GM12878 (cell line): ENCODE measurements at places on chromosomes 7 and 10. TPM values are rescaled to one million over a fixed set of nuclear protein-coding genes. Genes with fewer than 3 reads are reported as not detected.

GRCh38 chr10:28676326-28676967 lies 874 bp upstream of the BAMBI start:
- peaks cover 28% of the 10 kb centered on the region for H3K27me3 ChIP-seq
- no peak overlapping the region for H3K27ac ChIP-seq
- no peak overlapping the region for H3K4me3 ChIP-seq
- no peaks in the 10 kb centered on the region for H3K36me3 ChIP-seq

DNA sequence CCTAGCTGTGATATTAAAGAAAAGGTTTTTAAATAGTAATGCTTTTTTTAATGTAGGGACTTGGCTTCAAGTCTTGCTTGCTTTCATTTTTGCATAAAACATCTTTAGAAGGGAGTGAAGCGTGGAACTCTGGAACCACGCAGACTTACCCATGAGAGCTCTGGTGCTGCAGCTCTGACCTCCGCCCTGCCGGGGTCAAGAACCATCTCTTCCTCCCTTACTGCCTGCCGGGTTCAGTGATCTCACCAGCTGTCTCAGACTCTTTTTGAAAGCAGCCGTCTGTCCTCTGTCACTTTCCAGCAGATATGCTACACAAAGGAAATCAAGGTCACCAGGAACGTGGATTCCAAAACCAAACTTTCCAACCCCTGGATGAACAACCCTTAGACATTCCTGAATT lies 353.8 kb downstream of the GPR37 start:
- H3K27me3 ChIP-seq, result no peaks in the 10 kb centered on the region
- H3K4me1 ChIP-seq, result no peaks in the 10 kb centered on the region
- no peak overlapping the region for H3K4me3 ChIP-seq
- no peak for DNase-seq

- DNase-seq, result no peak
- H3K4me3 ChIP-seq, result no peak overlapping the region
- no peaks in the 10 kb centered on the region for H3K27me3 ChIP-seq
- H3K4me1 ChIP-seq, result no peaks in the 10 kb centered on the region
These were observed 472.9 kb upstream of the AKR1E2 start for GRCh38 chr10:4353059-4353655.

GRCh38 chr7:26441002-26441521 lies 149.4 kb downstream of the SNX10 start:
- no peak overlapping the region for H3K27ac ChIP-seq
- H3K36me3 ChIP-seq, result no peaks in the 10 kb centered on the region
- no peaks in the 10 kb centered on the region for H3K4me1 ChIP-seq
- no peak overlapping the region for H3K4me3 ChIP-seq
- H3K27me3 ChIP-seq, result no peaks in the 10 kb centered on the region

GRCh38 chr7:78420001-78420400 lies 621.4 kb downstream of the PHTF2 start:
- H3K4me1 ChIP-seq, result no peaks in the 10 kb centered on the region
- no peaks in the 10 kb centered on the region for H3K36me3 ChIP-seq
- H3K4me3 ChIP-seq, result no peak overlapping the region
- no peaks in the 10 kb centered on the region for H3K27me3 ChIP-seq
- no peak for DNase-seq

GRCh38 chr7:30173058-30173897 lies 38.5 kb downstream of the MTURN start:
- no peaks in the 10 kb centered on the region for H3K36me3 ChIP-seq
- no peak for DNase-seq
- no peaks in the 10 kb centered on the region for H3K27me3 ChIP-seq
- no peak overlapping the region for H3K4me3 ChIP-seq
- H3K4me1 ChIP-seq, result peaks cover 15% of the 10 kb centered on the region
- H3K27ac ChIP-seq, result no peak overlapping the region

GRCh38 chr10:93757136-93757535 lies 600 bp upstream of the LGI1 start:
- no peak for DNase-seq
- peaks cover 8% of the 10 kb centered on the region for H3K27me3 ChIP-seq
- H3K36me3 ChIP-seq, result no peaks in the 10 kb centered on the region
- H3K4me3 ChIP-seq, result no peak overlapping the region

- H3K4me1 ChIP-seq, result no peaks in the 10 kb centered on the region
- H3K27ac ChIP-seq, result no peak overlapping the region
- H3K36me3 ChIP-seq, result no peaks in the 10 kb centered on the region
- no peak for DNase-seq
- no peak overlapping the region for H3K4me3 ChIP-seq
These were observed 72.1 kb downstream of the SEM1 start for GRCh38 chr7:96637522-96637921.

- no peak overlapping the region for H3K27ac ChIP-seq
- DNase-seq, result no peak
- no peaks in the 10 kb centered on the region; the same call in 1 of the 2 replicates for H3K27me3 ChIP-seq
- no peaks in the 10 kb centered on the region for H3K4me1 ChIP-seq
- H3K4me3 ChIP-seq, result no peak overlapping the region
- H3K36me3 ChIP-seq, result no peaks in the 10 kb centered on the region
These were observed 30.9 kb downstream of the LAMB1 start for GRCh38 chr7:107972075-107972482.

GRCh38 chr7:28211006-28211405 lies 30.4 kb upstream of the JAZF1 start:
- peaks cover 3% of the 10 kb centered on the region; the same call in 1 of the 2 replicates for H3K4me1 ChIP-seq
- no peaks in the 10 kb centered on the region for H3K36me3 ChIP-seq
- H3K27ac ChIP-seq, result no peak overlapping the region
- DNase-seq, result no peak
- H3K4me3 ChIP-seq, result no peak overlapping the region

- no peak overlapping the region for H3K4me3 ChIP-seq
- H3K4me1 ChIP-seq, result no peaks in the 10 kb centered on the region
- no peaks in the 10 kb centered on the region for H3K27me3 ChIP-seq
- H3K36me3 ChIP-seq, result no peaks in the 10 kb centered on the region
These were observed 207.0 kb upstream of the PPP2R2D start for GRCh38 chr10:131693766-131694165.

DNA sequence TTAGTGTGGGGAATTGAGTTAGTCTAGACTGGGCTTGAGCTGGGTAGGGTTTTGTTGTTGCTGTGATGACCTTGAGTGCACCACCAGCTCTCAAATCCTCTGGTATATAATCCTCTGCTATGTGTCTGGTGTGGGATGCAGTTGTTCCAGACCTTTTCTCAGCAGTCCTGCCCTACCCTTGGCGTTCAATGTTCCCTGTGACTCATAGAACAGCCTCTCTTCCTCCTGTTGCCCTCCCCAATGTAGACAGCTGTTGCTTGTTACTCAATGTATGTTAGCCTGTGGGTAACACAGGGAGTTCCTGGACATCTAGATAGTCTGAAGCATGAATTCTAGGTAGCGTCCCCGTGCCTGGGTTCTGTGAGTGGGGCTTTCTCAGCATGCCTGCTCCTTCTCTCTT lies 19.8 kb downstream of the ACBD7 start:
- H3K27me3 ChIP-seq, result no peaks in the 10 kb centered on the region; the same call in 1 of the 2 replicates
- H3K27ac ChIP-seq, result no peak overlapping the region
- no peaks in the 10 kb centered on the region for H3K4me1 ChIP-seq
- no peaks in the 10 kb centered on the region for H3K36me3 ChIP-seq

GRCh38 chr7:87263537-87263936 lies 44.0 kb upstream of the TMEM243 start:
- no peak overlapping the region for H3K27ac ChIP-seq
- H3K27me3 ChIP-seq, result no peaks in the 10 kb centered on the region
- H3K4me3 ChIP-seq, result no peak overlapping the region
- H3K36me3 ChIP-seq, result no peaks in the 10 kb centered on the region

DNA sequence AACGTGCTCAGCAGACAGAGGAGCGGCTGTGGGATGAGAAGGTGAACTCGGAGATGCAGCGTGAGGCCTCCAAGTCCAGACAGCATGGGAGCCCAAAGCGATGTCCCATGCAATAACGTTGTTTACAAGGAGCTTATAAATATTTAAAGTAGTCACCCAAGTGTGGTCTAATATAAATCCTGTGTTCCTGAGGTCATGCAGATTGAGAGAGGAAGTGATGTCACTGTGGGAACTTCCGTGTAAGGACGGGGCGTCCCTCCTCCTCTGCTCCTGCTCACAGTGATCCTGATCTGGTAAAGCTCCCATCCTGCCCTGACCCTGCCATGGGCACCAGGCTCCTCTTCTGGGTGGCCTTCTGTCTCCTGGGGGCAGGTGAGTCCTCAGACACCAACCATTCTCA lies 94.7 kb upstream of the PRSS58 start:
- peaks cover 3% of the 10 kb centered on the region; the same call in 1 of the 2 replicates for H3K27me3 ChIP-seq
- H3K27ac ChIP-seq, result no peak overlapping the region
- no peak for DNase-seq

- no peak for DNase-seq
- H3K27me3 ChIP-seq, result no peaks in the 10 kb centered on the region
- no peaks in the 10 kb centered on the region for H3K36me3 ChIP-seq
- H3K27ac ChIP-seq, result no peak overlapping the region
- no peaks in the 10 kb centered on the region for H3K4me1 ChIP-seq
These were observed 134.3 kb downstream of the TAX1BP1 start for GRCh38 chr7:27873981-27874957.

GRCh38 chr10:21733710-21734109 lies 199.7 kb downstream of the MLLT10 start:
- H3K4me1 ChIP-seq, result no peaks in the 10 kb centered on the region
- H3K27ac ChIP-seq, result no peak overlapping the region
- DNase-seq, result no peak

DNA sequence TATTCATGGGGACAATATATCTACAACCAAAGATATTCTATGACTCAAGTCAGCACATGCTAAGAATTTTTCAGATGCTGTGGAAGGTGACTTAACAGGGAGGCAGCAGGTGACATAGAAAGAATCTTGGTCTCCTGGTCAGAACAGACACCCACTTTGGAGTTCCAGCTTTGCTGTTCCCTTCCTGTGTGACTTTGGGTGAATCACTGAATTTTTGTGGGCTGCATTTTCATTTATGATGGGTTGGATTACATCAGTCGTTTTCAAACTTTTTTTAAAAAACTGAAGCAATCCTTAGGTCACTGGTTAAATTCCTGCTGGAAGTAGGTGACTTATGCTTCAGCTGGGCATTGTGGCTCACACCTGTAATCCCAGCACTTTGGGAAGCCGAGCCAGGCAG lies 24.9 kb downstream of the RGR start:
- peaks cover 2% of the 10 kb centered on the region; the same call in 1 of the 2 replicates for H3K27me3 ChIP-seq
- H3K4me1 ChIP-seq, result no peaks in the 10 kb centered on the region
- no peak overlapping the region for H3K27ac ChIP-seq
- H3K36me3 ChIP-seq, result no peaks in the 10 kb centered on the region
- DNase-seq, result no peak
- H3K4me3 ChIP-seq, result no peak overlapping the region

- DNase-seq, result no peak
- no peak overlapping the region for H3K4me3 ChIP-seq
- no peak overlapping the region for H3K27ac ChIP-seq
These were observed 1182.9 kb upstream of the LRRTM3 start for GRCh38 chr10:65742906-65743305.

GRCh38 chr10:35442028-35442427 lies 105.7 kb downstream of the CCNY start:
- H3K4me1 ChIP-seq, result no peaks in the 10 kb centered on the region
- no peak overlapping the region for H3K4me3 ChIP-seq
- H3K27me3 ChIP-seq, result no peaks in the 10 kb centered on the region
- no peak overlapping the region for H3K27ac ChIP-seq

DNA sequence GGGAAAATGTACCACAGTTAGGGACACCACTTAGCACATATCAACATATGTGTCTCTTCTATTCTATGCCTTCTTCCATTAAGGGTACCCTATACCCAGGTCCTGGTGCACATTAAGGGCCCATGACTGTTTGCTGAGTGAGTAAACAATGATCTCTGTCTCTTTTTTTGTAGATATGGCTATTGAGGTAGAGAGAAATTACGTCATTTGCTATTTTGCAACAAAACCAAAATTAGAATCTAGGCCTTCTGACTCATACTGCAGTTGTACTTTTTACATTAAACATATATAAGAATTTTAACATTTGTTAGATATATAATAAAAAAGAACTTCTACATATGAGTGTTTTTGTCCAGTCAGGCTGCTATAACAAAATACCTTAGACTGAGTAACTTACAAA lies 683.2 kb upstream of the LRRN3 start:
- H3K4me3 ChIP-seq, result no peak overlapping the region
- H3K4me1 ChIP-seq, result no peaks in the 10 kb centered on the region
- DNase-seq, result no peak
- no peaks in the 10 kb centered on the region for H3K36me3 ChIP-seq
- no peaks in the 10 kb centered on the region for H3K27me3 ChIP-seq

DNA sequence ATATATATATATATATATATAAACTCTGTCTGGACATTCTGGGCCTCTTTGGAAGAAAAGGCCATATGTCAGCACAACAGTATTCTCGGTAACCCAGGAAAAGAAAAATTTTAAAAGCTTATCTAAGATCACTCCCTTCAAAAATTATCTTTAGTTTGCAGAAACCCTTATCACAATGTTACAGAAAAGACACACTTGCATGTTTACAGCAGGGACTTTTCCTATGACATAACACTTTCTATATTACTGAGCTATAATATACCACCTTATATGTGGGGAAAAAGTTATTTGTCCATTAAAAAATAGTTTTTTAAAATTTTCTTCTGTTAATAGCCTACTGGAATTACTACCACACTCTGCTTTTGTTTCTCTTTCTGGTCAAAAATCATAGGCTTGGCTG lies 25.4 kb downstream of the ANKRD61 start:
- H3K27ac ChIP-seq, result no peak overlapping the region
- no peaks in the 10 kb centered on the region for H3K36me3 ChIP-seq
- H3K4me1 ChIP-seq, result no peaks in the 10 kb centered on the region

OR13A1 gene
- polyA plus RNA-seq, result 0.13 and 0.21 TPM in 2 replicates

NAT16 gene
- not detected in 2 replicates for polyA plus RNA-seq

PTPN20 gene
- 0.12 TPM in 1 of 2 replicates, not detected in the other for polyA plus RNA-seq

EBLN1 gene
- not detected in 2 replicates for polyA plus RNA-seq

BAMBI gene
- 0.06 and 0.14 TPM in 2 replicates for polyA plus RNA-seq

HTR7 gene
- polyA plus RNA-seq, result not detected in 2 replicates
